KBM-7 (cell line): ENCODE measurements at places on chromosomes 12 and 14.

GRCh38 chr12:75526655-75527511 is 15.5 kb upstream of the KRR1 start:
- DNase-seq: peak; percentile 81

GRCh38 chr14:23550812-23551265 is 726 bp downstream of the ZFHX2 start:
- no peak for DNase-seq

DNA sequence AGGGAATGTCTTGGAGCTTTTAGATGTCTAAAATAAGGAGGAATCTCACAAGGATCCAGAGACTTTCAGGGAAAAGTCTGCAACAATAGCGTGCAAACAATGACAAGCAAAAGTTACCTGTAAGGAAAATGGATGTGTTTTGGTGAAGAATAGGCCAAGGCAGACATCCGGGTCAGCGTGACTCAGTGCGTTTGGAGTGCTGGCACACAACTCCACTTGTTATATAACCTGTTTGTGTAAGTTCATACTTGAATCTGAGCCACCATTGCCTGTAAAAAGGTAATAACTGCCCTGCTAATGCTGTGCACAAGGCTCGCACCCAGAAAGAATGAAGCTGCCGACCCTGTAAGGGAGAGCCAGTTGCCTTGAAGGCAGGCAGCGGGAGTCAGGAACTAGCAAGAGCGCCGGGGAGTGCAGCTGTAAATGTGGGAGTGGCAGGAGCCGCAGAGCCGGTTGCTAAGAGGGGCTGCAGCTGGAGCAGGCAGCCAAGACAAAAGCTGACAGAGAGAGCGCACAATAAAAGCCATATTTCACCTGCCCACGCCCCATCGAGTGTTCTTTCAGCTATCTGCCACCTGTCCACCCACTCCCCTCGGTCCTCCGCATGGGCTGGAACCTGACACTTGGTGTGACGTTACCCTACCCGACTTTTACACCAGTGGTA is 638.5 kb upstream of the MIS18BP1 start:
- DNase-seq: no peak

- no peak for DNase-seq
These were observed 12.3 kb downstream of the SH2B3 start for GRCh38 chr12:111417784-111418593.

DNA sequence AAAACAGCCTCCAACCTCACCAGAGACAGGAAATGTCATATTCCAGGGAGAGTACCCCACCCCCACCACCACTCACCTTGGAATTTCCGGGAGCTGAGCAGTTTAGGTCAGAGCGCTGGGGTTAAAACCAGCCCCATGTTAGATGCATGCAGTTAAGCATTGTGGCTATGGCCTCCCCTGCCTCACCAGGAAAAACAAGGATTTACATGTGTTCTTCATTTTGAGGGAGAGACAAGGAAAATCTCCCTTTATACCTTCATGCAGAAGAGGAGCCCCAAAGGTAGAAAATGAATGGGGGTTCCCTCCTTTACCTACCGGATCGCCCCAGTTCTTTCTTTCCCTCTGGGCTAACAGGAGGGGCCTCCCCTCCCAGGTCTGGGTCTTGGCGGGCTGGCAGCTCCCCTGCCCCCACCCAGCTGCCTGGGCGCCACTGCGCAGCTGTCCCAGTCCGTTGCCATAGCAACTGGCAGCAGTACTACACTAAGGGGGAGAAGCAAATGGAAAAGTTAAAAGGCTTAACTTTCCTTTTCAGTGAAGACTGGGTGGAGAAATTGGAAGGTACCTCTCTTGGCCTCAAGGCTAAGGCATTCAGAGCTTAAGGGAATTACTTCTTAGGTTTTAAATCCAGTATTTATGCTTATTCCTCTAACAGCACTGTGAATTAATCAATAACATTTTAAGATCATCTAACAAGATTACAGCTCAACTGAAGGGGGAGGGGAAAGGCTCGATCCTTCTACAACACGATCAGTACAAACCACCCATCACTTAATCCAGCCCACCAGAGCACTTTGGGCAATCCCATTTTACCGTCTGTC is 20.5 kb downstream of the CBX5 start:
- peak; percentile 85 for DNase-seq

DNA sequence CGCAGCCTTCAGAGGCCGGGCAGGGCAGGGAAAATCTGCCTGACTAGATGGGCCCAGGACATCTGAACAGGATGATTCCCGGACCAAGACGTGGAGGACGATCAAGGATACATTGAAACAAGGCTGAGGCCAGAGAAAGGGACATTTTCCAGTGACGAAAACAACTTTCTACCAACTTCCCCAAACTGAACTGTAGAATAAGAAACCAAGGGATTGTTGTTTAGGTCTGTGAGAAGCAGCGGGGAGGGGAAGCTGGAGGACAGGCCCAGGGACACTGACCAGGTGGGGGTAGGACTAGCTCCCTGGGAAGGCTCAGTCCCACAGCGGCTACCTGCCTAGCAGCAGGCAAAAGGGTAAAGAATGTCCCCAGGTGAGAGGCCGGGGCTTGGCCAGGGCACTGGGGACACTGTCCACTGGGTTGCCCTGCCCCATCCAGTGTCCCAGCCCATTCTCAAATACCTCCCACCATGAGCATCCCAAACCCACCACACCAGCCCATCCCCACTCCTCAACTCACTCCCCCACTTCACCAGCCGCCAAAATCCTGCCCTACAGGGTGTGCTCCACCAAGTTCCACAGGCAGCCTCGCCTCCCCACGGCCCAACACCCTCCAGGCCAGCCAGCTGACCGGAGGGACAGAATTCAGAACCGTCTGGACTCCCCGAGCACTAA is 995 bp downstream of the TNFRSF1A start:
- peak; percentile 59 for DNase-seq

DNA sequence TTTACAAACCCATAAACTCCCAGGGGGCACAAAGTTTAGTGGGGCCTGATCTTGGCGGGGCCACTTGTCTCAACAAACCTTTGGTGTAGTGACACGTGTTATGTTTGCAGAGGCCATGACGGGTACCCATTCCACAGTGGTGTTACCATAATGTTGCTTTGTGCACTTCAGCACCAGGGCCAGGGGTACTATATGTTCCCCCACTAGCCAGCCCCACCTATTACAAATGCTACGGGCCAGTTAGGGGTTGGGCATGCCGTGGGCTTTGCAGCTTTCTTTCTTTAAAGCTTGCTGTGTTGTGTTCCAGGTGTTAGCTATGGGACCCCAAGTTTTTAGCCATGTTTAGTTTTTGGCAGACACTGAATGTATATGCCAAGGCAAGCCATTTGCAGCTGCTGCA is 30.8 kb upstream of the G2E3 start:
- DNase-seq: no peak

- DNase-seq: no peak
These were observed 29.7 kb downstream of the CHGA start for GRCh38 chr14:92952481-92953298.

- no peak for DNase-seq
These were observed 12.2 kb downstream of the POLR3B start for GRCh38 chr12:106369624-106370346.

DNA sequence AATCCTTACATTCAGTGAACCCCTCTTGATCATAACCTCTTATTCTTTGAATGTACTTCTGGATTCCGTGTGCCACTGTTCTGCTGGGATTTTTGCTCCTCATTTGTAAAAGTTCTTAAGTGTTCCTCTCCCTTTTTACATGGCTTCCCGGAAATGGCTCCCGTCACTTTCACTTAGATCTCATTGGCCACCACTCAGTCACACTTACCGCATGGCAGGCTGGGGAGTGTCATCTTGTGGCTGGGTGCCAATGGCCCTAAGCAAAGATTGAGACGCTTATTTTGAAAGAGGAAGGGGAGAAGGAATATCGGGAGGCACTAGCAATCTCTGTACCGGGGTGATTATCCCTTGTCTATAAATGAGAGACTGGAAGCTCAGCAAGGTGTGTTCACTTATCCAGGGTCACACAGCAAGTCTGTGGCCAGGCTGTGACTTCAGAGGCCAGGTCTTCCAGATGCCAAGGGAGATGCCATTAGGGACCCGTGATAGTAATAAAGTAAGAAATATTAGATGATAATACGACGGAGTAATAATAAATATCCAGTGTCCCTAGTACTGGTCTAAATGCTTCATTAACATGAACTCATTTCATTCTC is 68.8 kb downstream of the RNFT2 start:
- DNase-seq: no peak

- DNase-seq: no peak
These were observed 5.9 kb downstream of the ITPK1 start for GRCh38 chr14:93109572-93110481.

GRCh38 chr14:54669721-54670561 is 103.0 kb downstream of the SAMD4A start:
- DNase-seq: no peak

- DNase-seq: no peak
These were observed 20.5 kb upstream of the MTERF2 start for GRCh38 chr12:107007411-107007810.

GRCh38 chr12:12336049-12336411 is 14.0 kb downstream of the MANSC1 start:
- DNase-seq: no peak
